PC-9 (cell line): ENCODE measurements at places on chromosomes 3 and 15.

DNA sequence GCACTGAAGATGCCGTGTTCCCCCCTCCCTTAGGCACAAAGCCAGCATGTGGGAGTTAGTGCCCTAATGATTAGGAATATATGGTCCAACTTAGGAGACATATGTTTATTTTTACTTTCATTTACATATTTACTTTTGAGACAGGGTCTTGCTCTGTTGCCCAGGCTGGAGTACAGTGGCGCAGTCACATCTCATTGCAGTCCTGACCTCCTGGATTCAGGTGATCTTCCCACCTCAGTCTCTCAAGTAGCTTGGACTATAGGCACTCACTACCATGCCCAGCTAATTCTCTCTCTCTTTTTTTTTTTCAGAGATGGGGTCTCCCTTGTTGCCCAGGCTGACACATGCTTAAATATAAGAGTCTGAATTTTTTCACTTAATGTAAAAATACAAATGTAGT lies 51.6 kb upstream of the TBC1D23 start:
- no peak for DNase-seq

DNA sequence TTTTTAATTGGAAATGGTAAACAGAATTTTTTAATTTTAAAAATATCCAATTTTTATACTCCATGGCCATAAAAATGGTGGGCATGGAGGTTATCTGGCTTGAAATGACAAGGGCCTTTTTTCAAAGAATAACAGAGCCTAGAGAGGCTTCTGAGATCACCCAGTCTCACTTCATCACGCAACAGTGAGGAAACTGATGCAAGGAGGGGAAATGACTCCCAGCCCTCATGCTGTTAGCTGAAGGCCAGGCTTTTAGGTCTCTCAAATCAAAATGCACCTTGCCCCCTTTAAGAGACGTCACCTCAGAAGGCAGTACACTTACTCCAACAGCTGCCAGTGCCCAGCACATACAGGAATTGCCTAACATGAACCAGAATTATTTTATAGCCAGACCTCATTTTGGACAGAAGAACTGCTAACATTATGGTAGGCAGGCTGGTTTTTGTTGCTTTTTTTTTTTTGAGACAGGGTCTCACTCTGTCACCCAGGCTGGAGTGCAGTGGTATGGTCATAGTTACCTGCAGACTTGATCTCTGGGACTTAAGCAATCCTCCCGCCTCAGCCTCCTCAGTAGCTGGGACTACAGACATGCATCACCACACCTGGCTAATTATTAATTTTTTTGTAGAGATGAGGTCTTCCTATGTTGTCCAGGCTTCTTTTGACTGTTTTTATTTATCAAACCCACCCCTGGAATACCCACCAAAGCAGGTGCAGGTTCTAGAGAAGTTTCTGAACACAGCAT lies 9.1 kb downstream of the RAB43 start:
- DNase-seq = no peak

DNA sequence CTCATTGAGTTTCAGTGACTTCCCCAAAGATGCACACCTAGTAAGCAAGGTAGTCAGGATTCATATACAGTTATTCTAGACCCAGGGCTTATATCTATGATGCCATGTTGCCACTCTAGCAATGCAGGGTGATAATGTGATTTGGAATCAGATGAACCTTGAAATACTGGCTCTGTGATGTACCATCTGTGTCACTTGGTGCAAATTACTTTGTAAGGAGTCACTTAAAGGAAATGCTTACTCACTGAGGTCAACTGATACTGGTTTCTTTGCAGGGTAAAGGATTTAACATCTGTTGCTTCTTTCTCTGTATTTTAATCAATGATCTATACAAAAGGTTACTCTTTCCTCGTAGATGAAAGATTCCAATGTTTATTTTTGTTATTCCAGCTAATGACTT lies 10.8 kb downstream of the ASB14 start:
- DNase-seq = no peak

GRCh38 chr15:71730277-71731144 lies 79.8 kb upstream of the NR2E3 start:
- no peak for DNase-seq
